ENCODE measurements at places on chromosomes 3 and 15.

GRCh38 chr3:185115371-185115770 lies 37.5 kb downstream of the C3orf70 start:
- DNase-seq, result no peak

DNA sequence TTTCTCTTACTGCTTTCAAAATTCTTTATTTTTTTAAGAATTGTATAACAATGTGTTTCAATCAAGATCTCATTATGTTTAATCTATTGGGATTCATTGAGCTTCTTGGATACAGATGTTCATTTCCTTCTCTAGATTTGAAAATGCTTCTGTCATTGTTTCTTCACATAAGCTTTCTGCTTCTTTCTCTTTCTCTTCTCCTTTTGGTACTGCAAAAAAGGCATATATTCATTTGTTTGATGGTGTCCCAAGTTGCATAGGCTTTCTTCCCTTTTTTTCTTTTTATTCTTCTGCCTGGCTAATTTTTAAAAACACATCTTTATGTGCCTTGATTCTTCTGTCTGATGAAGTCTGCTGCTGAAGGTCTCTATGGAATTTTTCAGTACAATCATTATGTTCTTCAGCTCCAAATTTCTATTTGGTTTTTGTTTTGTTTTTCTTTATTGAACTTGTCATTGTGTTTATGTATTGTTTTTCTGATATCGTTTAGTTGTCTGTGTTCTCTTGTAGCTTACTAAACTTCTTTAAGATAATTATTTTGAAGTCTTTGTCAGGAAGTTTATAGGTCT lies 88.9 kb downstream of the DTWD1 start:
- no peak for DNase-seq

- no peak for DNase-seq
Observed at GRCh38 chr3:152127058-152127457, 141.7 kb upstream of the MBNL1 start.

GRCh38 chr3:46921871-46922271 lies 44.4 kb downstream of the PTH1R start:
- DNase-seq, result no peak

DNA sequence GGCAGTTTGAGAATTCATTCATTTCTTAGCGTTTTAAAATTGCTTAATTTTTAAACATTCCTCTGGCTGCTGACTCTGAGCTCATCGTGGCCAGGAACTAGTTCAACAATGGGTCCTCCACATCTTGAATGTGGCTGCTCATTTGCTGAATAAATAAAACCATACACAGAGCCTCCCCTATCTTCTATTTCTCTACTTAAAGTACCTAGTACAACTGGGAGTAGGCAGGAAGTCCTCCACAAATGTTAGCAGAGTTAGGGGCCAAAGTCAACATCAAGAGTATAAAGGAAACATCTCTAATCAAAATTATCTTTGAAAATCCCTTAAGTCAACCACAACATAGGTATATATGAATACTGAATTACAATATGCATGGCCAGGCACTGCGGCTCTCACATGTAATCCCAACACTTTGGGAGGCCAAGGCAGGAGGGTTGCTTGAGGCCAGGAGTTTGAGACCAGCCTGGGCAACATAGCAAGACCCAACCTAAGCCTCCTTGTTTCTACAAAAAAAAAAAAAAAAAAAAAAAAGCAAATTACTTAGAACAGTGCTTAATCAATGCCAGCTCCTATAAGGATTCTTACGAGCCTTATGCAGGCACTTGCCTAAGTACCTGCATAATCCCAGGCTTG lies 57.5 kb upstream of the LMOD3 start:
- DNase-seq, result no peak

DNA sequence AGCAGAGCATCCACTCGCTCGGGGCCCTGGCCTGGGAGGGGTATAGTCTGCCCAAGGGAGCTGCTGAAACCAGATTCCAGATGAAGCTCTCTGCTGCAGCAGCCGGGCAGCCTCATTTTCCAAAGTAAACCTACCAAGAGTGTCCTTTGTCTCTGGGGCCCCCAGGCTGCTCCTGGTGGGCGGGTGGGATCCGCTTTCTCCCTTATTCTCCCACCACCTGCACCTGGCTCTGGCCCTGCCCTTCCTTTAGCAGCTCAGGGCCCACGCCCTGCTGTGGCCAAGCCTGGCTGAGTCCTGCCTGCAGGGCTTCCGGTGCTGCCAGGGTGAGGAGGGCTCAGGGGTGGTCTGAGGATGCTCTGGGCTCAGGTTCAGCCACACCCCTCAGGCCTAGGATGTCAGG lies 13.0 kb downstream of the SCN5A start:
- DNase-seq, result no peak

- no peak for DNase-seq
Observed at GRCh38 chr15:28115871-28116270, 16.8 kb upstream of the OCA2 start.

- no peak for DNase-seq
Observed at GRCh38 chr15:42577514-42578031, 2.2 kb downstream of the STARD9 start.

GRCh38 chr15:93656041-93656440 lies 567.0 kb upstream of the RGMA start:
- DNase-seq, result no peak

DNA sequence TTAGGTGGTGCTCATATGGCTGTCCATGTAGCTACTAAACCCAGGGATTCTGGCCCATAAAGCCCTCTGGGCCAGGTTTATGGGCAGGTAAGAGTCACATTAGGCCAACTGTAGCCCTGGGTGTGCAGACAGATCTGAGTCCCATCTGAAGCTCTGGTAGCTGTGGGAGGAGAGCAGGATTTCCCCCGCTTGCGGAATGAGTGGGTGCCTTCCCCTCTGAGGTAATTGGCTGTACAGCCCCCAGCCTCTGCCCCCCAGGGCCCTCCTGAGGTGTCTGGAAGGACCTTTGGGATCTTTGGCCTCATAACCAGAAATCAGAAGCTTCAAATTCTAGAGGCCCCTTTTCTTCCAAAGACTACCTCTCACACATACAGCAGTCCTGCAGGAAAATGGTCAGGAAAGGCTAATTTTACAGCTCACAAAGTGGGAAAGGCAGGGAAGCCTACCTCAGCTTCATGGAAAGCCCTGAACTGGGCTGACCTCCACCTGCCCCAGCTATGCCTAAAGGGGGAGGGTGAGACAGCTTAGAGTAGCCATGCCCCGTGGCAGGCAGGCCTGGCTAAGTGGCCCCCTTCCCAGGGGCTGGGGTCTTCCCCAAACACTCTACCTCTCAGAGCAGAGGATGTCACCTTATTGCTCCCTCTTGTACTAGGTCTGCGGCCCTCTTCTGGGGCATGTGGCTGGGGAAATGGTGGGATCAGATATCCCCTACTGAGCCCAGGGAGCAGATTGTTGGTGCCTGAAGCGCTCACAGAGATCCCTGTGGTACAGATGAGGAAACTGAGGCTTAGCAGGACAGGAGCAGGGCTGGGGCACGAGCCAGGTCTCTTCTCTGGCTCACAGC lies 16.8 kb downstream of the HEMK1 start:
- no peak for DNase-seq

DNA sequence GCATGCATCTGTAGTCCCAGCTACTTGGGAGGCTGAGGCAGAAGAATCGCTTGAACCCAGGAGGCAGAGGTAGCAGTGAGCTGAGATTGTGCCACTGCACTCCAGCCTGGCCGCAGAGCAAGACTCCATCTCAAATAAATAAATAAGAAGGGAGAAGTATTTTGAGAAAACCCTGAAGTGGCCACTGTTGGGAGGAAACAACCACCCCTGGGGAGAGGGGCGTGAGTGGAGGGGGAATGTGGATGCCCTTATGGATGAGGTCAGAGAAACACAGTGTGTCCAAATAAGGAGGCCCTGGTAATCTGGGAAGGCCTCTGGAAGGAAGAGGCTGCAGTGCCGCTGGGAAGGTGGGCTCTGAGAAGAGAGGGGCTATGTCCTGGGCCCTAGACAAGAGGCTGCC lies 4.2 kb upstream of the CPLX3 start:
- DNase-seq, result no peak

DNA sequence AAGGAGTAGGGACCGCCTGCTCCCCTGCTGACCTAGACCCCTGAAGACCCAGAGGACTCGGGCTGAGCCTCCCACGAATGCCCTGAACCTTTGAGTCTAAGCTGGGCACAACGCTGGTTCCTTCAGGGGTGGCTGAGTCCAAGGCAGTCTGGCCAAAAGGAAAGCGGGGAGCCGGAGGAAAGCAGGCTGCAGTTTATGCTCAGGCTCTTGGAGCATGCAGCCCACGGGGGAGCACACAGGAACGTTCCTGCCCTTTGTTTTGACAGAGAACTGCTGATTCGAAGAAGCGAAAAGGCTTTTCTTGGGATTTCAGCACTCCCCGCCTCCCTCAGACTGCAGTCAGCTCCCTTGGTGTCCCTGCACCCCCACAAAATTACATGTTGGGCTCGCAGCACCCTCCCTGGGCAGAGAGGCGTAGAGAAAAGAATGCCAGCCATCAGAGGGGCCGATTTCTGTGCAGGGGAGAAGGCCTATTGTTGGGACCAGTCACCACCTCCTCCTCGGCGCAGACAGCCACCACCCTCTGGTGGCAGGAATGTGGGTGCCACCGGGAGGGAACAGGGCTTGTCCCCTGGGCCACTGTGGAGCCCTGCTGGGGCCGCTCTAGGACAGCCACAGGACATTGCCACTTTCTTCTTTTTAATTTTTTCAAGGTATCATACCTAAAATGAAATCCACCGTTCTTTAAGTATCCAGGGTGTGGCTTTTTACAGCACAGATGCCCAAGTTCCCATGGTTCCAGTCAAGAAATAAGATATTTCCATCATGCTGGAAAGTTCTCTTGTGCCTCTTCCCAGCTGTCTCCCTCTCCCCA lies 72.2 kb downstream of the SMAD6 start:
- peak; percentile 27 for DNase-seq

- no peak for DNase-seq
Observed at GRCh38 chr3:101781166-101781565, 2.2 kb downstream of the NXPE3 start.

DNA sequence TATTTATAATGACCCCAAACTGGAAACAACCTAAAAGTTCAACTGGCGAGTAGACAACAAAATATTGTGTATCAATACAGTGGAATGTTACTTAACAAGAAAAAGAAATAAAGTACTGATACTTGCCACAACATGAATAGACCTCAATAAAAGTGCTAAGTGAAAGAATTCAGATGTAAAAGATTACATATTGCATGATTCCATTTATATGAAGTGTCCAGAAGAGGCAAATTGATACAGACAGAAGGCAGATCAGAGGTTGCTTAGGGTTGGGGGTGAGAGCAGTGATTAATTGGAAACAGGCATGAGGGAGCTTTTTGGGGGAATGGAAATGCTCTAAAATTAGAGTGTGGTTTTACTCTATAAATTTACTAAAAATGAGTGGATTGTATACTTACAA lies 183.3 kb downstream of the SATB1 start:
- no peak for DNase-seq

GRCh38 chr3:121659586-121659985 lies 1.1 kb downstream of the HCLS1 start:
- DNase-seq, result no peak

GRCh38 chr3:118607915-118608820 lies 426.5 kb downstream of the IGSF11 start:
- DNase-seq, result no peak

- DNase-seq, result no peak
Observed at GRCh38 chr3:25713341-25713985, 48.8 kb upstream of the TOP2B start.

- DNase-seq, result no peak
Observed at GRCh38 chr3:18378218-18378617, 46.9 kb downstream of the SATB1 start.

DNA sequence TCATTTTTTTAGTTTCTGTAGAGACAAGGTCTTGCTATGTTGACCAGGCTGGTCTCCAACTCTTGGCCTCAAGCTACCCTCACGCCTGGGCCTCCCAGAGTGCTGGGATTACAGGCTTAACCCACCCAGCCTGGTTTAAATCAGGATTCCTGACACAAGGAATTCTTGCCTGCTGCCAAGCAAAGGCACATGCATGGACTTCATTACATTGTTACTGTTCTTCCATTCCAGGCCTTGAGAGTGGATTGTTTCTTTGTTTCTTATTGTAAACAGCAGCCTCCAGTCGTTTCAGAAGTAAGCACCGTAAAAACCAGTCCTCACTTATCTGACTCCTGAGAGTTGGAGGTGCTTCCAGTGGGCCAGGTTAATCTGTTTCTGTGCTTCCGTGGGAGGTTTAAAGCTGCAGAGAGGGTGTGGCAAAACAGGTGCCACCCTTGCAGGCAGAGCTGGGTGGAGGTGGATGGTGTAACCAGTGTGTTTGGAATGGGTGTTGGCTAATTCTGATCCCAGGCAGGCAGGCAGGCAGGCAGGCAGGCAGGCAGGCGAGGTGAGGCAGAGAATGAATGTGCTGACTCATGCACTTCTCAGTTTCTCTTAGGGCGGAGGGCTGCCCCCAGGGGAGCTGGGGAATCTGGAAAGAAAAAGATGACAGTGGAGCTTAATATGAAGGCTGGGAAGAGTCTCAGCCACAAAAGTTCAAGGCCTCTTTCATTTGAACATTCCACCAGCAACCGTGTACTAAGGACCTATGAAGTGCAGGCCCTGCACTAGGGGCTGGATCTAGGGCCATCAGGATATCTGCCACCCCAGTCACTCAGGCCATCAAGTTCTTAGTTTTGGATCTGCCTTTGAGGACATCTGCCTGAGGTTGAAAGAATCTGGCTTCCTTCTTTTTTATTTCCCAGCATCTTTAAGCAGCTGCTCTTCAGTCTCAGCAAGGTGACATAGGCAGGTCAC lies 37.0 kb upstream of the CDCP1 start:
- DNase-seq, result no peak

GRCh38 chr3:150599611-150600297 lies 3.4 kb upstream of the SELENOT start:
- DNase-seq, result peak; percentile 65

- no peak for DNase-seq
Observed at GRCh38 chr15:99151156-99151555, 46.3 kb downstream of the SYNM start.

DNA sequence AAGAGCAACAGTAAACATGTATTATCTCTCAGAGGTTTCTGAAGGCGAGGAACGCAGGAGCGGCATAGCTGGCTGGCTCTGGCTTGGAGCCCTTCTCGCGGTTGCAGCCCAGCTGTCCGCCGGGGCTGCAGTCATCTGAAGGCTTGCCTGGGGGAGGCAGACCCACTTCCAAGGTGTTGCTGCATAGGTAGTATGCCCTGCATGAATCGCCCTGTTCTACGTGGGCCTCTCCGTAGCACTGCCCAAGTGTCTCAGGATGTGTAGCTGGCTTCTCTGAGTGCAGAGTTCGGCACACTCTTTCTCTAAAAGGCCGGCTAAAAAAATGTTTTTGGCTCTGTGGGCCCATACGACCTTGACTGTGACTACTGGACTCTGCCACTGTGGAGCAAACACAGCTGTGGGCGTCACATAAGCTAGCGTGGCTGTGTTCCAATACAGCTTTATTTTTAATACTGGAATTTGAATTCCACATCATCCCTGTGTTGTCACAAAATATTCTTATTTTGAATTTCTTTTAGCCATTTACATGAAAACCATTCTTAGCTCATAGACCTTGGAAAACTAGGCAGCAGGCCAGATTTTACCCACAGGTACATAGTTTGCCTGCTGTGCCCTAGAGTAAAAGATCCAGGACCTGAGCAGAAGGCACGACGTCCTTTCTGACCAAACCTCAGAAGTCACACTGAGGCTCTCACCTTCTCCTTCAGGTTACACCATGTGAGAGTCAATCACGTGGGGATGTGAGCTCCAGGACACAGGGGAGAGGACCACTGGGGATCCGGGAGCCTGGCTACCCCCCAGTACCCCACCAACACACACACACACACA lies 55.9 kb downstream of the PGPEP1L start:
- no peak for DNase-seq

GRCh38 chr3:146148468-146148931 lies 12.5 kb downstream of the PLOD2 start:
- no peak for DNase-seq

Data from CD4-positive, alpha-beta T cell treated with Interleukin-4 for 1 hour (primary cell).